ENCODE measurements at places on chromosomes 12 and 14.

GRCh38 chr12:79827484-79827883 lies 107.4 kb downstream of the PPP1R12A start:
- DNase-seq, result no peak

- no peak for DNase-seq
These were observed 68.1 kb downstream of the CRADD start for GRCh38 chr12:93745286-93745685.

GRCh38 chr12:88993651-88994050 lies 358.6 kb downstream of the DUSP6 start:
- DNase-seq, result no peak

DNA sequence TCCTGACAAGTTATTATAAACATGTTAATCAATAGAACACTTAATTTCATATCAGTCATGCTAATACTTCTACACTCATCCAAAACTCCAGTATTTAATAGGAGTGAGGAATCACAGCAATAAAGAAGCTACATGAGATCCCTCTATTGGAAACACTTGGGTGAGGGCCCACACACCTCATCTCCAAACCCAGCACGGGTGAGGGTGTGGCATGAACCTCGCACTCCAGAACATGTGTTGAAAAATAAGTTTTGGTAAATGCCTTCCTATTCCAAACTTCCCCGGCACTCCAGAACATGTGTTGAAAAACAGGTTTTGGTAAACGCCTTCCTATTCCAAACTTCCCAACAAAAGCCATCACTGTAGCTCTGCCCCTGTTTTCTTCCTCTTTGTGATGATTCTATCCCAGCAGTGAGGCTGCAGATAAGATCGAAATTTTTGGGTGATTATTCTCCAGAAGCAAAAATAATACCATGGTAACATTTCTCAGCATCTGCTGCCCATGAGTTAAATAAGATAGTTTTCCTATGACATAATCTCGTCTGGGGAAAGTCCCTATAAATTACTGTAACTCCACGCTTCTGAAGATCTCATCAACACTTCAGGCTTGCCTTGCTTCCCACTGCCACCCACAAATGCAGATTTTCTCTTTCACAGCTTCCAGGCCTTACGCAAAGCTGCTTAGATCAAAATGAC lies 24.4 kb upstream of the PTPRB start:
- DNase-seq, result no peak

GRCh38 chr12:27060740-27061139 lies 21.6 kb downstream of the C12orf71 start:
- no peak for DNase-seq

DNA sequence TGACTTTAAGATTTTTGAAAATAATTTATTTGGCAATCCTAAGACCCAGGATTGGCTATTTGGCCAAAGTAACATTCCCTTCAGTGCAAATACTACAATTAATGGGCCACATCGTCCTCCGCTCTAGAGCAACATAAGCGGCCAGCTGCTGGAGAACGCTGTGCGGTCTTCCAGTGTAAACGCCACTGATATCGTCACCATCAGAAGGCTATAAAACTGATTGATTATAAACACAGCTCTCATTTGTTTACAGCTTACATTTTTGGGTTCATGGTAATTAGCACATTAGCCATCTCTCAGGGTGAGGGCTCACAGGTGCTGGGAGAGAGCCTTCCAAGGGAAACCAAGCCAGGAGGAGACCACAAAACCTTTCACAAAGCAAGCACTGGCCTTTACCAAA lies 130.1 kb upstream of the BMP4 start:
- no peak for DNase-seq

DNA sequence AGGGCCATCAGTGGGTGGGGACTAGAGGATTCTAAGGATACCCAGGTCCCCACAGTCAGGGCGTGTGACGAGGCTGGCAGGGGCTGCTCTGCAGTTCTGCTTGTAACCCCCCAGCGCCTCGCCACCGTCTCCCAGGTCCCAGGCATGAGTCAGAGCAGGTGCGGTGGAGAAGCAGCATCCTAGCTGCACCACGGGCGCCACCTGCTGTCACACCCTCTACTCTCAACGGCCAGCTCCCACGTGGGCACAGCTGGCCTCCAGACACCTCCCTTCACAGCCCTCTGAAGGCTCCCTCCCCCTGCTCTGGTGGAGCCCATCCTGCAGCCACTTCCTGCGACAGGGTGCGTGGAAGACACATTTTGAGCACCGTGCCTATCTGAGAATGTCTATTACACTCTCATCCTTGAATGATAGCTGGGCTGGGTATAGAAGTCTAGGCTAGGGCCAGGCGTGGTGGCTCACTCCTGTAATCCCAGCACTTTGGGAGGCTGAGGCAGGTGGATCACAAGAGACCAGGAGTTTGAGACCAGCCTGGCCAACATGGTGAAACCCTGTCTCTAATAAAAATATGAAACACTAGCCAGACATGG lies 6.9 kb upstream of the NUDT14 start:
- DNase-seq, result no peak

DNA sequence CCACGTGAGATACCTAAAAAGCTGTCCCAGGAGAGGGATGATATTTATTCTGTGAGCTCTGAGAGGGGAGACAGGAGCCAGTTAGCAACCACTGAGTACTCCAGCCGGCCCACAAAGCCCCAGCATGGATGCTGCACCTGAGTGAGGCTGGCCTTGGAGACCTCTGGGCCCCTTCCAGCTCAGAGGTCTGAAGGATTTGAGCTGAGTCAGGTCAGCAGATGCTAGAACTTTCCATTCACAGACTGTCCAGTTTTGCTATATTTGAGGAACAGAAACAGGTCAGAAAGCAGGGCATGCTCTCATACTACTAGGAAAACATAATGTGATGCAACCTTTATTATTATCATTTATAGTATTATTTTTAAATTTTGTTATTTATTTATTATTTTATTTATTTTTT lies 15.0 kb upstream of the MAPKAPK5 start:
- DNase-seq, result no peak

DNA sequence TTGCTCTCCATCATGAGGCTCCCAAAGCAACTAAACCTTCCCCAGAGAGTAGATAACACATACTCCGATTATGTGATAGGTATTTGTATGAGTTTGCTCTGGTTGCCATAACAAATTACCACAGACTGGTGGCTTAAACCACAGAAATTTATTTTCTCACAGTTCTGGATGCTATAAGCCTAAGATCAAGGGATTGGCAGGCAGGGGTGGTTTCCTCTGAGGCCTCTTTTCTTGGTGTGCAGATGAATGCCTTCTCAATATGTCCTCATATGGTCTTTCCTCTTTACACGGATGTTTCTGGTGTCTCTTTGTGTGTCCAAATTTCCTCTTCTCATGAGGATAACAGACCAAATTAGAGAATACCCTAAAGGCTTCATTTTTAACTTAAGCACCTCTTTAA lies 285.8 kb upstream of the GRIP1 start:
- DNase-seq, result peak; percentile 1

DNA sequence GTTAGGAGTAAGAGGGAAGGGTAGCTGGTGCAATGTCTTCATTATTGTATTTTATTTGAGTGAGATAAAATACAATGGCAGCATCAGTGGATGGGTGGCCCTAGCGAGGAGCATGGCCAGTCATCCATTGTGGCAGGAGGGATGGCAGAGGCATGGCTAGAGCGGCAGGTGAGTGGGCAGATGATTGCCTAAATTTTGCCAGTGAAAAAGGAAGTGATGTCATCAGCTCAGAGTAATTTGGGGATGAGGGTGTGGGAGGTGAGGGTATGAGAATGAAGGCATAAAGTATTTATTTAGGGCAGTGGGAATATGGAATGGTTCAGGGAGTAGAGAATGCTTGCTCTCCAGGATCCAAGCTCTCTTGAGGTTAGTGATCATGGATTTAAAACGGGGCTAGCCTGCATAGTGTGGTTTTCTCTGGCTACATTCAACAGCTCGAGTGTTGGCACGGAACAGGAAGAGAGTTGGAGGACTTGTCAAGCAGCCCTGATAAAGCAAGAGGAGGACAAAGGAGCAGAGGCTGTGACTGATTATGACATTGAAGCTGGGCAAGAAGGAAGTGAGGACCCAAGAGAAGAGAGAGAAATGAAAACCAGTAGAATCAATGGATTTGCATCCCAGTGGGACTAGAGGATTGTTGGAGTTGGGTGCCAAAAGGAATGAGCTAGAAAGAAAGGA lies 18.7 kb upstream of the SERPINA6 start:
- no peak for DNase-seq

Data from activated CD4-positive, alpha-beta T cell treated with anti-CD3 and anti-CD28 coated beads for 4 hours (primary cell).